ENCODE measurements at places on chromosomes 4 and X.

- DNase-seq, result no peak
Observed at GRCh38 chr4:40292313-40292759, 42.8 kb upstream of the CHRNA9 start.

GRCh38 chr4:186760576-186760975 is 36.9 kb upstream of the FAT1 start:
- no peak for DNase-seq

- DNase-seq, result no peak
Observed at GRCh38 chr4:143517764-143518163, 4.3 kb downstream of the SMARCA5 start.

DNA sequence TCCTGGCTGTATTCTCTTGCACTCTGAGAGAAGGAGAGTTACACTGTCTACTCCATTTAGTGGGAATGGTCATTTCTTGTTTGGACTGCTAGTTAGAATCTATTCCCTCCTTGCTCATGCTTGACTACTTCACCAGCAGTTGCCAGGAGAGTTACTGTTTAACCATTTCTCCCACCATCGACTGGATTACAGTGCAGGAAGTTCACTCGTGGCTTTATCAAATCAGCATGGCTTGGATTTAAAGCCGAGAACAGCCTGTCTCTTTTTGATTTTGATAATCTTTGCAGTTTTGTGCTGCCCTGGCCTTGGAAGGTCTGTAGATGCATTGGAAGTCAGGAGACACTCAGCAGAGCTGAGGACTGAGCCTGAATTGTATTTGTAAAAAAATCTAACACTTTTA is 3.2 kb downstream of the GBA3 start:
- DNase-seq, result no peak

GRCh38 chr4:53706422-53707032 is 115.2 kb upstream of the LNX1 start:
- peak; percentile 41 for DNase-seq

DNA sequence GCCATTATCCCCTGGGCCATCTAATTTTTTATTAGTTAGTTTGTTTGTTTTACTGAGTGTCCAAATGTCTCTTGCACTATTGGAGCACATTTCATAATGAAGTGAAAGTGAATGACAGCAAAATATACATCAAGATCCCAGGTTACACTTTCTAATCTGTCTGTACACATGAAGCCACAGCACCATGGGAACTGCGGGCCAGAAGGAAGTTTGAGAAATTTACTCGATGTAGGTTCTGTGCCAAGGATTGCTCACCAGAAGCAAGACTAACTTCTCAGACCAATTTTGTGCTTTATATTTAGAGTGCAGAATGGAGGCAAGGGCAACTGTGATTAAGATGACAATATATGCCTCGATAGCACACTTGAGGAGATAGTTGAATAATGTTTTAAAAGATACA is 258.0 kb downstream of the COL25A1 start:
- DNase-seq, result no peak

GRCh38 chrX:38041237-38041636 is 34.9 kb downstream of the SYTL5 start:
- no peak for DNase-seq

DNA sequence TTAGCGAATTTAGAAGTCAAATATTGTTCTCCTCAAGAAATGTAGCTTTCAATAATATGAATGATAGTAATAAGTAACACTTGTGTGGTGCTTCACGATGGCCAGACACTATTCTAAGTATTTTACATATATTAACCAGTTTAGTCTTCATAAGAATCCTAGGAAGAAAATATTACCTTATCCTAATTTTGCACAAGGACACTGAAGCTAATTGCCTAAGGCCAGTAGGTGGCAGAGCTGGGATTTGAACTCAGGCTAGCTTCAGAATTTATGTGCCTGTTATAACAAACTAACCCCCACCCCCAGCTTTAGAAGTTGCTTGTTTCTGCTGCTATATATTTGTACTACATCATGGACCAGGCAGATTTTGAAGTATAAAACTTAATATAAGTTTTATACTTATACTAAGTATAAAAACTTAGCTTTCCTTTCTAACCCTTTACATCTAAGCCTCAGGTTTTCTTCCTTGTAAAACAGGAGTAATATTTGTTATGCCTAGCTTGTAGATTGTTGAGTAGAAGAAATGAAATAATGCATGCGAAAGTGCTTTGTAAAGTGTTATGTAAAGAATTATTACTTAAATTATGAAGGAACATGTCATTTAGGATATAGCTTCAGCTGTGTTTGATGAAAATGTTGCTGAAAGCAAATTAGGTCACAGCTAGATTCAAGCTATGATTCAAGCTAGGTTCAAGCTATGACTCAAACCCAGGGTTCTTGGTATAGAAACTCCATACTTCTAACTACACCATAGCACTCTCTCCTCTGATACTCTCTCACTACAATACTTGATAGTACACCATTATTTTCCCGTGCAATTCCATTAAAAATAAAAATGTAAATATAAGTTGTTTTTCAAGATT is 4.2 kb upstream of the CDS1 start:
- no peak for DNase-seq

DNA sequence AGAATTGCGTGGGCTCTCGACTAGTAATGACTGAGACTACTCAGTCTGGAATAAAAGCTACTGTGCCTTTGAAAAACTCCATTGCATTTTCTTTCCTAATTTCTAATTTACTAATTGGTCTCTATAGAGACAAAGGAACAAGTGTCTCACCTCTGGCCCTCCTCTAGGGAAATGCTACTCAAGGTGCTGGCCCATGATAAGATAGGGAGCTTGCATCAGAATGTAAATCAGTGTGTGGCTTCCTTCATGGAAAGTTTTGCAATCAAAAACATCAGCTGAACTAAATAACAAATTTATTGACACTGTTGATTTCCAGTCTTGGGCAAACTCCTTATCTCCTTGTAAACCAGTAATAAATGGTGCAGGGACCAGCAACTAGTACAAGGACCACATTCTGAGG is 81.8 kb downstream of the SRPX start:
- DNase-seq, result peak; percentile 3

DNA sequence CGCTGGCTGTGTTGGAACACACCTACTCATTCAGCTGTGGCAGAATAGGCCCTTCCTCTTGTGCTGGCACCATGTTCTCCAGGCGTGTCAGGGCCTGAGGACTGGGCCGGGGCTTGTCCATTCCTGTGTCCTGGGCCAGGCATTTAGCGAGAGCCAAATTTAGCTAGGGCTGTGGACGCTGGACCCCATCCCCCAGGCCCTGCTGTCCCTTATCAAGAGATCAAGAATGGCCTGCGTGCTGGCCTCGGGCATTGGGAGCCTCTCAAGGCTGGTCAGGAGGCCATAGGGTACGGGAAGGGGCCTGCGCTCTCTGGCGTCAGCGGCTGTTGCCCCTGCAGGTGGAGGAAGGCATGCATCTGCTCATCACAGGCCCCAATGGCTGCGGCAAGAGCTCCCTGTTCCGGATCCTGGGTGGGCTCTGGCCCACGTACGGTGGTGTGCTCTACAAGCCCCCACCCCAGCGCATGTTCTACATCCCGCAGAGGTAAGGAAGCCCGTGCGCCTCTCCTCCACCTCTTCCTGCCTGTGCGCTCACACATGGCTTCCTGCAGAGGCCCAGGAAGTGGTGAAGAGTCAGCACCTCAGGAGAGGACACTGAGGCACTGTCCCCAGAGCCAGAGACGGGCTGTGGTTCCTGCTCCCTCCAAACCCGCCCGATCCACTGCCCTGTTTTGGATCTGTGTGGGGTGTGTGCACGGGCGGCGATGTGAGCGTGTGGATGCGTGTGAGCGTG is 15.3 kb downstream of the ABCD1 start:
- DNase-seq, result no peak

DNA sequence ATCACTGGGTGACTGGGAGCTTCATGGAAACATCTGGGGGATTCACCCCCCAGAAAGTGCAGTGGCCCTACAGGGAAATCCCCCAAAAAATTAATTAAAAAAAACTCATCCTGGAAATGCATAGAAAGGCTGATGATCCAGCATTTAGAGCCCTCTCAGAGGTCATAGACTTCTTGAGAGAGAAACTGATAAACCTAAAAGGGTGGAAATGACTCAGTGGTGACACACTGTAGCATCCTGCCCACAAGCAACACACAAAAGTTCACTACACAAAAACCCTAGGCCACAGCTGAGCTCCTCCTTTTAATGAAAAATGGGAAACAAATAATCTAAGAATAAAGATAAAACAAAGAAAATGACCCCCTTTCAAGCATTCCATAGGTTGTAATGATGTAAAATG is 911.5 kb downstream of the GLUD2 start:
- no peak for DNase-seq

Data from hematopoietic multipotent progenitor cell (in vitro differentiated cells).